Fibroblast of skin of right quadriceps (primary cell): ENCODE measurements at places on chromosomes 2 and 18.

DNA sequence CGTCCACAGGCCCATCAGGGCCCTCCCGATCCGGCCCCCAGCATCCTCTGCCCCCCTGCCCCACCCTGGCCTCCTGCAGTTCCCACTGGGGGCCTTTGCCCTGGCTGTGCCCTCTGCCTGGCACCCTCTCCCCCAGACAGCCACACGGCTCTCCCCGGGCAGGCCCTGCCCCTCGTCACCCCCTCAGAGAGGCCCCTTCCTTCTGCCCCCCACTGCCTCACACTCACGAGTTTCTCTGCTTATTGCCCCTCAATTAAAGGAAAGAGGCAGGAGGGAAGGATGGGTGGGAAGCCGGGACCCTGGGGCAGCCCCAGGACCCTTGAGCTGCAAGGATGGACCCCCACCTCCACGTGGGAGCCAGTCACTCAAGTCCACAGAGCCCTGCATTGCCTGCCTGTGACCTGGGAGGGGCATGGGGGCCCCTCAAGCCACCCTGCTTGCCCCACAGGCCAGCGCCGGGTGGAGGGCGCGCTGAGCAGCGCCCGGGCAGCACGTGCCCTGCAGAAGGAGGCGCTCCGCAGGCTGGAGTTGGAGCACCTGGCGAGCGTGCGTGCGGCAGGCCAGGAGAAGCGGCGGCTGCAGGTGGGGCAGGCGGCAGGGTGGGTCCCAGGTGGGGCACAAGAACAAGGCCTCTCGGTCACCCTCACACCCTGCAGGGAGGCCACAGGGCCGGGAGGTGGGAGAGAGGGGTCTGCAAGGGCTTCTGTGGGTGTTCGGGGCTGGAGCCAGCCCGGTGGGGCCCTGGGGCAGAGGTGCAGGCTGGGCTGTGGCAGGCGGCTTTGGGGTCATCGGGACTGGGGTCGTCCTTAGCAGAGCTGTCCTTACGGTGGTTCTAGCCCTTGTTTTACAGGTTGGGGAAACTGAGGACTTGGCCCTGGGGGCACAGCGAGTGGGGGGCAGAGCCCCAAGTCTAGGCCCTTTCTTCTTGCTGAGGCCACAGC, 30.5 kb upstream of the SNED1 start:
- no peak for DNase-seq

DNA sequence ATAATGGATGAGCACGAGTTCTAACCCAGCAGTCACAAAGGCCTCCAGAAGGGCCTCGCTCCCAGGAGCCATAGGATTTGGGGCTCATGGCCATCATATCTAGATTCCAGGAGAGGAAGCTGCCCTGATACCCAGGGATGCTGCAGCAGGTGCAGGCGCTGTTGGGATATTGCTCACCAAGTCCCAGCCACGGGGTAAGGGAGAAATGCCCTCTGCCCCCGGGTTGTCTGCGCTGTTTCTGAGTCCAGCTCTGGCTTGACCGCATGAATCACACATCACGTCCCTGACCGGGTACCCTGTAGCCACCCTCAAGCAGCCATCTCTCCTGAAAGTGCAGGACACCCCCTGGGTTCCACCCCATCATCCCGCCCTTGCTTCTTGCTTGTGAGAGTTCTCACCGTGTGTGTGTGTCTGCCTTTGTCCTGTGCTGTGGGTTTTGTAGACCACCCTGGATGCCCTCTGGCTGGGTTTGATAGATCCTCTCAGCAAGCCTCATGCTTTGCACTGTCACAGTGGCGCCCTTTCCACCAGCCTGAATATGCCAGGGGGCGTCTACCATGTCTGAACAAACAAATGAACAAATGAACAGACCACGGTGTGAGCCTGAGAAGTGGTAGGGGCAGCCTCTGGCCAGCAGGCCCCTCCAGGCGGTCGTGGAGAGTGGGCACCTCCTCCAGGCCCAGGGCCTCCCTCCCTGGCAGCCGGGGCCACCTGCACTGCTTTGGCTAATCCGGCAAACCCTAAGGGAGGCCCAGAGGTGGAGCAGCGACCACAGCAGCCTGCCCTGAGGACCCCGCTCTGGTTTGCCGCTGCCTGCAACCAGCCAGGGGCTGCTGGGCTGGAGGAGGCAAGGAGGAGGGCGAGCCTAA, 32.1 kb downstream of the ADRA2B start:
- no peak for DNase-seq

GRCh38 chr2:43010438-43011157, 215.8 kb downstream of the ZFP36L2 start:
- DNase-seq = no peak

DNA sequence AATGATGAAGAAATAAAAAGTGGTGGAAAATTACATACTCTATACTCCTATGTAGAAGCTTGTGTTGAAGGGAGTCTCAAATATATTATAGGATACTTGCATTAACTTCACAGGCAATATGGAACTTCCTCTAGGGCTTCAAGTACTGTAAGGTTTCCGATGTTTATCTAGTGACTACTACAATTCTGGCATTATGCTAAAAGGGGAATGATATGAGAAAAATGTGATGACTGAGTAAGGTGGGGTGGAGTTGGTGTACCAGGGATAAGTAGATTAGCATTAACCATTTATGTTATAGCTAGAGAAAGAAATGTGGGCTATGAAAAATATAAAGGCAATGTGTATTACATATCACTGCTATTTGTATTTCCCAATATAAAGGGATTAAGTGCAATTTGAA, 229.5 kb downstream of the DCC start:
- DNase-seq = peak; percentile 58

GRCh38 chr18:78407466-78407844, 572.2 kb upstream of the SALL3 start:
- no peak for DNase-seq

DNA sequence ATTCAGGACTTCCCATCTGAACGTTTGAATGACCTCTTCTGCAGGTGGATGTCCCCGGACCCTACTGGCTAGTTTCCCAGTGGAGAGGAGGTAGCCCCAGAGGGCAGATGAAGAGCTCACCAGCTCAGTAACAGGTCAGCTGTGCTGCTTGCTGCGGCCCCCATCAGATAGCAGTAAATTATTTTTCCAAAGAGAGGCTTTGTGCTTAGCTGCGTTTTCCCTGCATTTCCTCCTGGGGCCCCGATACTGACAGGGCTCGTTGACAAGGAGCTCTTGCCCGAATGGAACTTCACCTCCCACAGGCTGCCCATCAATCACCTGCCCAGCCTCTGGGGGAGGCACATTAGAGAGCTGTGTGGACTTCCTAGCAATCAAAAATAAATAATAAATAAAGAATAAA, 185.8 kb downstream of the DOK6 start:
- DNase-seq = no peak

DNA sequence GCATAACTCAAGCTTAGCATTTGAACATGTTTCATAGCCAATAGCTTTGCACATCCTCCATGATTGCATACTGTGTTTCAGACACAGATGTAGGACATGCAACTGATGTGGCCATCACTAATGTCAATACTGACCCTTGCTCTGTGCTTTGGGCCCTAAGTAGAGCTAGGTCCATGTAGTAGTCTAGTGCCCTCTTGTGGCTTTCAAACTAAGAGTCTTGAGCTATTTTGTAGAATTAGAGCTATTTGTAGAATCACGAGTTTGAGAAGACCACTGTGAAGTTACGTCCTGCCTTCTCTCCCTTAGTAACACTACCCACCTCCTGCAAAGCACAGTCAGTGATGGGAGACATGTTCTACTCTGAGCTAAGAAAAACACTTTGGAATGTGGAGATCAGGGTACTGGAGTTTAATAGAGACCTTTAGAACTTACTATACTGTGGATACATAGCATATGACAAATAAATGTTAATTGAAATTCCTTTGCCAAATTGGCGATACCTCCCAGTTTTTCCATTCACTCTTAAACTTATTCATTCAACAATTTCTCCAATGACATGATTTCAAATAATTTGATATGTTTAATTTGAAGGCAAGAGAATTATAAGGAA, 306.5 kb upstream of the TNP1 start:
- DNase-seq = peak; percentile 34

- no peak for DNase-seq
These were observed 57.4 kb upstream of the APCDD1 start for GRCh38 chr18:10397004-10397403.

DNA sequence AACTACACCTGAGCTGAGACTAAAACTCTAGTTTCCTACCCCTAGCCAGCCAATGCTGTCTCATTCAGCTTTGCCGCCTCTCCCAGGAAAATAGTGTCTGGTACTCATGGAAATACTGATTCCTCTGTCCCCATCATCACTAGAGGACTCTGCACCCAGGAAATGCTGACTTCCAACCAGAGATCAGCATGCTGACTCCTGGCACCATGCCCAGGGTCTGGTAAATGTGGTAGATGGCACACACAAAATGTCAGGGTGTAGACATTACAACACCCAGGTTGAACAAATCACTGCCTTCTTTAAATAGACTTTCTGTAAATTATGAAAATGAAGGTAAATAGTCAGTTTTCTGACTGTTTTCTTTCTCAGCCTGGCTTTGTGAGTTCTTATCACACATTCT, 307.3 kb upstream of the CHAC2 start:
- DNase-seq = no peak

DNA sequence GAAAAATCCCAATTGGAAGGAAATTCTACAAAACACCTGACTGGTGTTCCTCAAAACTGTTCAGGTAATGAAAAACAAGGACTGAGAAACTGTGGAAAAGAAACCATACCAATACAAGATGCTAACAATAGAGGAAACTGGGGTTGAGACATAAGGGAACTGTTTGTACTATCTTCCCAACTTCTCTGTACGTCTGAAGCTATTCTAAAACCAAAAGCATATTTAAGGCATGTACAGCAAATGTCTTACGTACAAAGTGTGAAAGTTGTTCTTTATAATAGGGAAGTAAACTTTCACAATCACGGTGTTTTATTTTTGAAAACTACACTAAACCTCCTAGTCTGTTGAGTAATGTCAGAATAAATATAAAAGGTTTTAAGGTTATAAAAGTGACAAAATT, 776.1 kb upstream of the RAB6C start:
- no peak for DNase-seq

DNA sequence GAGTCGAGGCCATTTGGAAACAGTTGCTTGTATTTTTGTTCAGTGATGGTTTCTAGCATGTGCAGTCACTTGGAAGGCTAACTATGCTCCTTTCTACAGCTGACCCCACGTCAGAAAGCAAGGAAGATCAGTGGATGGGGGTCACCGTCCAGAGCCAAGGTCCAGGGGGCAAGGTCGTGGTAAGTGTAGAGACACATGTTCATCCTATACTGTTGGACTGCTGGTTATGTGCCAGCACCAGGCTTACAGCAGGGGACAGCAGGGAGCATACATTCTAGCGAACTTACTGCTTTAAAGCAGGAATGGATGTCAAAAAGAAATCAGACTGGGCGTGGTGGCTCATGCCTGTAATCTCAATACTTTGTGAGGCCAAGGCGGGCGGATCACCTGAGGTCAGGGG, 40.0 kb downstream of the ITGA6 start:
- DNase-seq = no peak

- DNase-seq = no peak
These were observed 2.0 kb downstream of the KCMF1 start for GRCh38 chr2:84972932-84973331.

GRCh38 chr2:150846691-150847090, 359.2 kb upstream of the RND3 start:
- no peak for DNase-seq

- peak; percentile 27 for DNase-seq
These were observed 265.8 kb downstream of the ALK start for GRCh38 chr2:29655391-29656086.

GRCh38 chr2:109057686-109058085, 68.7 kb upstream of the EDAR start:
- no peak for DNase-seq

DNA sequence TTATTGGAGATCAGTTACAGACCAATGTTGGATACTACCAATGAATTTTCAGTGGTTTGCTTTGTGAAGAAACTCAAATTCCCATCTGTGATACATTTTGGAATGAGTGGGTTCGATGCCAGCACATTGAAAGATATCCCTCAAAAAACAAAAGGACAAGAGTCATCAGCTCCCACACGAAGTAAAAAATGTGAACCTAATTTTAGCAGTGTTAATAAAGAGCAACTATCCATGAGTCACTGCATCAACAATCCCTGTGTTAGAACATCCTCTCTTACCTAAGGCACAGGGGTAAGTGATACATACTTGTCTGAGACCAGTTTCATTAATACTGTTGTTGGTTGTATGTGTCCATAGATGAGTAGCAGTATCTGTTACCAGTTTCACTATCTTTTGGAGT, 551.8 kb upstream of the SOX11 start:
- DNase-seq = peak; percentile 80

- DNase-seq = peak; percentile 89
These were observed 51.0 kb downstream of the MOGAT1 start for GRCh38 chr2:222722327-222722946.

- DNase-seq = no peak
These were observed 239.8 kb downstream of the SH3RF3 start for GRCh38 chr2:109368798-109369197.

- DNase-seq = peak; percentile 53
These were observed 63.3 kb upstream of the SMAD7 start for GRCh38 chr18:49013961-49014604.

DNA sequence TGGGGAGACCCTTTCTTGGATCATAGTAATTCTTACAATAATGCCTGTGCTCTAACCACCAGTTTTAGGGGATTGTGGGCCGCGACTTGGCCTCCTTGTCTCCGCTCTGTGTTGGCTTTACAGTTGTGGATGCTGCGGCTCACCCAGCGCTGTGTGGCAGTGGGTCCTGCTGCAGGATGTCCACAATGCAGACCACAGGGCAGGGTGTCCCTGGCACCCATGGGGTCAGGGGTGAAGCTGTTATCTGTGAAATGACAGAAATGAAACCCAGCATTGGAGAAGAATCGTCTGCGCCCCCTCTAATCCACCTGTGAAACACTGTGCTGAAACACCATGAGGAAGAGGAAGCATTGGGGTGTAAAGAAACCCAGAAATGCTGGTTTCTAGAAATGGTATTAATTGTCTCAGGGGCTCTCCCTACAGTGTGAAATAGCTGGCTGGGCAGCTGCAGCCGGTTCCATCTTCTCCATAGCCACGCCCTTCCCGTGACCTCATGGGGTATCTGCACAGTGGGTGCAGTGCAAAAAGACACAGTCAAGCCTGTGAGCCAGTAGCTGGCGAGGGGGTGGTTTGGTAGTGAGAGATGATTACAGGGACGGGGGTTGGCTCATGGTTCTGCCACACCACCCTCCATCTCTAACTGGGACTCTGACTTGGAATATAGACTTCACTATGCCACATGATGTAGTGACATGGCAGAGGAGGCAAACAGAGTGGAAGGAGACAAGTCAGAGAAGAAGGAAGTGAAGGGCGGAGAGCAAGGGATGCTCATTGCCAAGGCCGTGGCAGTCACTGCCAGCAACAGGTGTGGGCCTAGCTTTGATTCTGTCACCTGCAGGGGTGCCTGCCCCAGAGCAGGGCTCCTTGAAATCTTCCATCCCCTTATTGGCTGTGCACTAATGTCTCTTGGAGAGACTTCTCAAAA, 16.2 kb downstream of the INPP4A start:
- no peak for DNase-seq

DNA sequence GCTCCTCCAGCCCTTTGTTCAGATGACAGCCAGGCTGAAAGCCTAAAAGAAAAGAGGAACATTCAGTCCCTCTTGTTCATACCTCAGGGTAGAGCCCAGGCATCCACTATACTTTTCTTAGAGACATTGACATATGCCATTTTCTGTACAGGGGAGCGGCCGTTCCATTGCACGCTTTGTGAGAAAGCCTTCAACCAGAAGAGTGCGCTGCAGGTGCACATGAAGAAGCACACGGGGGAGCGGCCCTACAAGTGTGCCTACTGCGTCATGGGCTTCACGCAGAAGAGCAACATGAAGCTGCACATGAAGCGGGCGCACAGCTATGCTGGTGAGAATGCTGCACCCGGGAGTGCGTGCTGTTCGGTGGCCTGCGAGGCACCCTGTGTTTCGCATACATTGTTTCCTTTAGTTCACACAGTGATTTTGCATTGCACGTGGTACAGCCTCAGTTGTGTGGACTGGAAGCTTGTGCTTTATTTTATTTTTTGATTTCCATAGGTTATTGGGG, 138.2 kb downstream of the ZNF236 start:
- DNase-seq = no peak
